ENCODE measurements at places on chromosomes 4 and X.

- no peak for DNase-seq
Measured at GRCh38 chr4:20983763-20984575, 283.7 kb downstream of the PACRGL start.

- DNase-seq: no peak
Measured at GRCh38 chrX:19964017-19964710, 26.7 kb downstream of the BCLAF3 start.

DNA sequence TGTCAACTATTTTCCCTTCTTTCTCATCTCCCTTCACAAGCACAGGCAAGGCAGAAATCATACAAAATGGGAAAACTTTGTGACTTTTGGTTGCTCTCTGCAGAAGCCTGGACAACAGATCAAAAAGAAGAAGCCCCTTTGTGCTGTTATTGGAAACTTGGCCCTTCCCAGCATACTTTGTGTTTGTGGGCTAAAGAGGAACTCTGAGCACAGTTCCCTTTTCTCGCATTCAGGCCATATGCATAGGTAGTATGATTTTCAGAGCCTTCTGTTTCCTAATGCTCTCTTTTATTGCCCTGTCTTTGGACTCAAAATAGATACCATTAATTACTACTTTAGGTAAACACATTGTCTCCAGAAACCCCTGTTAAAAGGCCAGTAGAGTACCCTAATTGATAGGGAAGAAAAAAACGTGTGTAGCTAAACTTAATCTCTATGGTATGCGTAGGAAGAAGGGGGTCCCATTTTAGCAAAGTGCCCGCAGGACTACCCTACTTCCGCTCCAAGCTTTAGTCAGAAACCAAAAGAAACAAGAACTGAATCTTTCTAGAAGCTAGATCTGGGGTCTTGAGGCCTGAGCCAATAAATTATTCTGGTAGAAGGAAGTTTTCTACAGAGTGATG is 26.6 kb downstream of the VSIG4 start:
- peak; percentile 85 for DNase-seq

DNA sequence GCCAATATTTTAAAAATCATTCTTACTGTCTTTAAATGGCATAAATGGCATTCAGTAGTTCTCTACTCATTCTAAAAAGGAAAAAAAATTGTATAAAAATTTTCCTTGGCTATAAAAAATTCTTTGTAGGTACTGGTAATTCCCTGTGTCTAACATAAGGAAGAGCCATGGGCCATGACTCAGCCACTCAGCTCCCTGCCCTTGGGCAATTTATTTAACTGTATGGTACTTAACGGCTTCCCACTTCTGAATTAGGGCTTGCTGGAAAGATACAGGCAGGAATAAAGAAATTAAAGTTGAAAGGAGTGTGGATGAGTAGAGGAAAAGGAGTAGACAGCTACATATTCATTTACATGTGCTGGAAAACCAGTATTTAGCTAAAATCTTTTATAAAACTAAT is 30.6 kb downstream of the ABHD18 start:
- DNase-seq: no peak

DNA sequence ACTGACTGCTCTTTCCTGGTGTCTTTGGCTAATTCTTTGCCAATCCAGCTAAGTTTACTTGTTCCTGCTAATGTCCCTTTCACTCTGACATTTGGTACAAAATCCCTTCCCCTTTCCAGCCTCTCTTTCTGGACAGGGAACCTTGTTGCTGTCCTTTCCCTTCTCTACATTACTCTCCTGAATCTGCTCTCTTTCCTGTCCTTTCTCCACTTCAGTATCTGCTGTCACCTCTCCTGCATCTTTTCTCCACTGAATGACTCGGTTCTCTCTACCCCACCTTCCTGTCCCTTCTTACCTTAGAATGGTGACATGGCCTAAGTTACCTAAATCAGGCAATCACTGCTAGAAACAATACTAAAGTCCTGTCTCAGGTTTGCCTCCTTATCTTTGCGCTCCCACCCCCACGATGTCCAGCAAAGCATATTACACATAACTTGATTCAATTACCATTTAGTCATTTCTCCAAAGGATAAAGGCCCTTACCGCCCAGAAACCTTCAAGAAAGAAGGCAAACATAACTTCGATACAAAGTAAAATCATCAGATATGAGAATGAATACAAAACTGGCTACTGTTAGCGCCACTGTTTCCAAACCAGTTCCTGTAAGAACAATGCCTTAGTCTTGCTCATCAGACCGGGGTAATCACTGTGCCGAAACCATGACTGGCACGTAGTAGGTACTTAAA is 890 bp downstream of the BOD1L1 start:
- DNase-seq: no peak

- DNase-seq: no peak
Measured at GRCh38 chrX:96447161-96447560, 237.5 kb upstream of the DIAPH2 start.

DNA sequence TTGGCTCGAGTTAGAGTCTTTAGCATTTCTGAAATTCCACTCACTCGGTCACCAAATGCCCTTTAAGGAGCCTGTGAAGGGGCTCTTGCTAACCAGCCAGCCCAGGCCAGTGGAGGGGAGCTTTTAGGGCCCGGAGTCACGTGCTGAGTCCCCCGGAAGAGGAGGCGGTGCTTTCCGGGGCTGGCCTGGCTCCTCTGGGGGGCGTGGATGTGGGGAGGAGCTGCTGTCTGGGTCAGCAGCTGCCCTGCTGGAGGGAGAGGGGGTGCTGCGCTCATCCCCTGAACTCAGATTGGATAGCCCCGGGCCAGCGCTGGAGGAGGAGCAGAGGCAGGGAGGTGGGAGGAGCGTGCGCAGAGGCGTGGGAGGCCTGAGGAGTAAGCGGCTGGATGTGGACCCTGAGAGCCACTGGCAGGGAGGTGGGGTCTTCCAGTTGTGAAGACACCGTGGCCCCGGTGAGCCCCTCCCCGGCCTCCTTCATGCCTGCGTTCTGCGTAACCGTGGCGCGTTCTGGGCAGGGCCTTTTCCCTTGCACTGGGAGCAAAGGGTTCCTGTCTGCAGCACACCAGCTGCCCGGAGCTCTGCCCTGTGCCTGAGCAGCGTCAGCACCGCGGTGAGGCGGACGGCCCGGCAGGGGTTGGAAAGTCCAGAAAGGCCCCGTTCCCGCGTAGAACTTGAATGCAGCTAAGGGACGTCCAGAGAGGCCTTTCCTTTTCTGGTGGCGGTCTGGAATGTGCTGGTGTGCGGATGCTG is 19.7 kb downstream of the MAEA start:
- DNase-seq: no peak

- no peak for DNase-seq
Measured at GRCh38 chr4:146175541-146176453, at the start of gene LSM6. Gene LSM6, plus strand, starts transcription at chr4:146175718. Its CDS starts 7,204 bp downstream, at chr4:146182922.

DNA sequence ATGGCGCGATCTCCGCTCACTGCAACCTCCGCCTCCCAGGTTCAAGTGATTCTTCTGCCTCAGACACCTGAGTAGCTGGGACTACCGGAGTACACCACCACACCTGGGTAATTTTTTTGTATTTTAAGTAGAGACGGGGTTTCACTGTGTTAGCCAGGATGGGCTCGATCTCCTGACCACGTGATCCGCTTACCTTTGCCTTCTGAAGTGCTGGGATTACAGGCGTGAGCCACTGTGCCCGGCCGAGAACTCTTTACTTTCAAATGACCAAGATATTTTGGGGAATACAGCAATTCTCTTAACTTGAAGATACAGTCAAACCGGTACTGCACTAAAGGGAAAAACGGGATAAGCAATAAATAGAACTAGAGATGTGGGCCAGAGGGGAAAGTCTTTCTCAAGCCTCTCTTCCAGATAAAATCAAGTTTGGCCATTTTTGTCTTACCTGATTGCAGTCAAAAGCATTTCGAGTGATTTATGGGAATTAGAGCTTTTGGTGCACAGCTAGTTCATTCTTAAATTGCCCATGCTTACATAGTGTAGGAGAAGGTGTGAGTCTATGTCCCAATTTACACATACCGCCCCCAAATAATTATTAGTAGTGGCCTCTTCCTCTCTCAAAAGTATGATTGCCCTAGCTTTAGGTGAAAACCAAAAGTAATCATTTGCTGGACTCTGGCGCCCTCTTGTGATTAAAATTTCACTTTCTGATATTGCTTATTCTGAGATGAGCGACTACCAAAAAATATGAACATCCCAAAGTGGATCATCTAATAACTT is 53.2 kb upstream of the ABCG2 start:
- DNase-seq: no peak

- DNase-seq: no peak
Measured at GRCh38 chr4:139555705-139556070, 331 bp downstream of the SETD7 start.

GRCh38 chr4:6672131-6672530 is 21.5 kb upstream of the S100P start:
- no peak for DNase-seq

DNA sequence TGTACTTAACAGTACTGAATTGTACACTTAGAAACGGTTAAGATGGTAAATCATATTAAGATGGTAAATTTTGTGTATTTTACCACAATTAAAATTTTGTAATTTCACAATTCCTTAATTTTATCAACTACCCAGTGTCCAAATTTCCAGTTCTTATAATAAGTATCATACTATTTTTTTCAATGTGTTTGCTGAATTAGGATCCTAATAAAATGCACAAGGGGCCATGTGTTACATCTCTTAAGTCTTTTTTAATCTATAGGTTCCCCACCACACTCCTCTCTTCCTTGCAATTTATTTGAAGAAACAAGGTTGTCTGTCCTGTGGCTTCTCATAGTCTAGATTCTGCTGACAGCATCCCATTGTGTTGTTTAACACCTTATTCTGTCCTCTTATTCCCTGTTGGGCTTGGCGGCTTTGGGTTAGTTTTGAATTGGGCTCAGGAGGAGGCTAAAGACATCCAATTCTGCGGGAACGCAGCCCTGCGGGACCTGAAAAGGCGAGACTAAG is 533 bp upstream of the SYAP1 start:
- no peak for DNase-seq

DNA sequence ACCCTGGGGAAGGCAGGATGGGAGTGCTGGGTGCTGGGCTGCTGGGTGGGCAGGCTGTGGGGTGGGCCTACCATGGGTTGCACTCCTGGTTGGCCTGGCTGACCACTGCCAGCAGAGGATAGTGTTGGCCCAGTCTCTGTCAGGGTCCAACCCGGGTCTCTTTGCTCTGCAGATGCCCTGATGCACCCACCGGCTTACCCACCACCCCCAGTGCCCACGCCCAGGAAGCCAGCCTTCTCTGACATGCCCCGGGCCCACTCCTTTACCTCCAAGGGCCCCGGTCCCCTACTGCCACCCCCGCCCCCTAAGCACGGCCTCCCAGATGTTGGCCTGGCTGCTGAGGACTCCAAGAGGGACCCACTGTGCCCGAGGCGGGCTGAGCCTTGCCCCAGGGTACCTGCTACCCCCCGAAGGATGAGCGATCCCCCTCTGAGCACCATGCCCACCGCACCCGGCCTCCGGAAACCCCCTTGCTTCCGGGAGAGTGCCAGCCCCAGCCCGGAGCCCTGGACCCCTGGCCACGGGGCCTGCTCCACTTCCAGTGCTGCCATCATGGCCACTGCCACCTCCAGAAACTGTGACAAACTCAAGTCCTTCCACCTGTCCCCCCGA is 14.2 kb upstream of the ADD1 start:
- no peak for DNase-seq

DNA sequence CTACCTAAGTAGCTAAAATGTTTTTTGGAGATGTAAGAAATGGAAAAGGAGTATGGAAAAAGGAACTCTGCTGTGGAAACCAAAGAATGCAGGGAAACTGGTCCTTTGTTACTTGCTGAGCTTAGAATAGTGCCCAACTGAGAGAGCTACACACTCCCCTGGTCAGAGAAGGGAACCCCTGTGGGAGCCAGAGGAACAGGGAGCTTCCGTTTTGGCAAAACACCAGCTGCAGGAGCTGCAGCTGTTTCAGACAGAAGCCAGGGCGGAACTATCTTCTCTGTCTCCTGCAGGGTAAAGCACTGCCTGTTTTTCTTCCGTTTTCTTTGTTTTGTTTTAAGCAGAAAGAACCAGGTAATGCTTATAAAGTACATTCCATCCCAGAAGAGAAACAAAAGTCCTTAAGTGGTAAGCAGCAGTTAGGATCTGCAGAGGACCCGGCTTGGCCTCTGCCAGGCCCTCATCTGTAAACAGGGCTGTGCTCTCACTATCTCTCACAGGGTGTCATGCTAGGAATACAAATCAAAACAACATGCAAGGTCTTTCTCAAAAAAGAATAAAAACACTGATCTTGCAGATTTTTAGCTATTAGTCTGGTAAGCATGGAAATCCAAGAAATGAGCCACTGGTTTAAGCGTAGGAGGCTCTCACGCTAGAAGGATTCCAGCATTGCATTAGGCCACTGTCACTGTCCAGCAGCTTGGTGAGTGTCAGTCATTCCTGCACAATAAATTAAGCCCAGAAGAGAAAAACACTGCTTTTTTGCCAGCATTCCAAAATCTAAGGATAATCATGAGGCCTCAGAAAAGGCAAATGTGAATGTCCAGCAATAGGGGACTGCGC is 76.1 kb downstream of the CHST7 start:
- no peak for DNase-seq

DNA sequence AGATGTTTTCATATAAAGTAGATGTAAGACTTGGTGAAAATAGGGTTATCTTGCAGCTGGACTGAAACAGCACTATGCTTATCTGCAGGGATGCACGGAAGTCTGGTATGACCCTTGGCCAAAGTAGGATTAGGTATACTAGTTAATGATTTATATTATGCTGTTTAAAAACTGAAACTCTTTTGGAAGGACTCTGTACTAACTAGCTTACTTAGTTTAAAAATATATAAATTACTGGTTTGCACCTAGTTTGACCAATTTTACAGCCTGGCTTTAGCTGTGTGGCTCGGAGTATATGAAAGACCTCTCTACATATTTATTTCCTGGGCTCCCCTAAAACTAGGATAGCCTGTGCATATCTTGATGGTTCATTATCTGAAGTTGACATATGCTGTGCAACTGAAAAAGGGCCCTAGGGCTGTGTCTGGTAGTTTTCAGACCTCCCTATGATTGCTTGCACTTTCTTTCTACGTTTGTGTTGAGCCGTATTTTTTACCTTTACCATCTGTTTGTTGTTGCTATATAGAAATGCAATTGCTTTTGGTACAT is 89.2 kb downstream of the TMEM144 start:
- no peak for DNase-seq

GRCh38 chr4:18403327-18403726 is 381.8 kb upstream of the LCORL start:
- no peak for DNase-seq

- no peak for DNase-seq
Measured at GRCh38 chr4:125517831-125518230, 203.1 kb downstream of the FAT4 start.

- no peak for DNase-seq
Measured at GRCh38 chr4:6452897-6453687, 19.3 kb downstream of the PPP2R2C start.

GRCh38 chrX:154396973-154397887 is 947 bp upstream of the RPL10 start:
- no peak for DNase-seq
